Activated T-helper 1 cell treated with anti-CD3 and anti-CD28 coated beads, Interleukin-2, amount 50 U/mL, for 16 hours (primary cell): ENCODE measurements at places on chromosomes 2 and 18.

DNA sequence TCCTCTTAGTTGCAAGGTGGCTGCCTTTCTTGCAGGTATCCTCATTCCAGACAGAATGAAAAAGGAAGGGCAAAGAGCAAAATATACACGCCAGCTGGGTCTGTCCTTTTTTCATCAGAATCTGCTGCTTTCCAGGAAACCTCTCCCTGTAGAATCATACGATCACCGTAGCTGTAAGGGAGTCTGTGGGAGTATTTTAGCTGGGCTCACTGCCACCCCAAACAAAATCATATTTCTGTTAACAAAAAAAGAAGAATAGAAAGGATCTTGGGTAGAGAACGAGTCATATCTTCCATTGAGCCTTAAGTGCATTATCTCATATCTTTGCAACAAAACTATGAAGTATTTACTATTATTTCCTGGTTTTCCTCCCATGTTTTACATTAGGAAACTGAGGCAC is 15.0 kb upstream of the TANC1 start:
- no peak for DNase-seq

GRCh38 chr2:195428673-195429072 is 228.4 kb upstream of the SLC39A10 start:
- DNase-seq = no peak

- DNase-seq = no peak
Measured at GRCh38 chr2:213216461-213216860, 65.0 kb upstream of the IKZF2 start.

GRCh38 chr2:78676921-78677696 is 348.4 kb upstream of the REG3G start:
- no peak for DNase-seq

DNA sequence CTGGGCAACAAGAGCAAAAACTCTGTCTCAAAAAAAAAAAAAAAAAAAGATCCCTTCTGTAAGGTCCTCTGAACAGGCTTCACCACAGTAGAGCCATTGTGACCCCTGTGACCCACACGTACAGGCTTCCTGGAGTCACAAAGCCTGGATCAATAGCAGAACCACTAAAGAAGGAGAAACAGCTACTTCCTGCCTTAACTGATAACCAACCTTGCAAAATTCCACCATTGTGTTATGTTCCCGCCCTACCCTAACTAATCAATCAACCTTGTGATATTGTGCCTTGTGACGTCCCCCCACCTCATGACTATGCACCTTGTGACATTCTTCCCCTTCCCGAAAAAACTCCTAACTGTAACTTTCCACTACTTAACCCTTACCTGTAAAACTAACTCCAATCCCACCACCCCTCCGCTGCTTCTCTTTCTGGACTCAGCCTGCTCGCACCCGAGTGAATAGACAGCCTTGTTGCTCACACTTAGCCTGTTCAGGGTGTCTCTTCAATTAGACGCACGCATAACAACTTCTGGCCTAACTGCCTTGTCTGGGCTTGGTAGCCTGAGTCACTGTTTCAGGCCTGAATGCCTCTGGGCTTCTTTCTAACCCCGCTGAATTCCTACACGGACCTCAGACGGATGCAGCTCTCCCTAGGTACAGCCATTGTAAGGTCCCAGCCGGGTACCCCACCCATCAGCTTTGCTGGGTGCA is 13.9 kb downstream of the SCYGR8 start:
- DNase-seq = no peak

DNA sequence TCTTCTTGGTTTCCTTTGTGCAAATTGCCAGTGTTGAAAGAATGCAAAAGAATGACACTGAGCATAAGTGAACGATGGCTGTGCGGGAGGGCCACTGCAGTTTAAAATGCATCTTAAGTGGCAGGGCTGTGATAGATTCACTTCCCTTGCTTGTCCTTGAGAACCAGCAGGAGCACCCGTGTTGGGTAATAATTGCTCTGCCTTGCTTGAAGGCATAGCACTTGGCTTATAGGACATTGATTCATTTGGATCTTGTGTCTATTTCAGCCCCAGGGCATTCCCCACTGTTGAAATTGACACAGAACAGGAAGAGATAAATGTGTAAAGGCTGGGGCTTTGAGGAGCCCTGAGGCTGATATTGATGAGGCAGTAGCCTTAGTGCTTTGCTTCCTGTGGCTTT is 1003.7 kb upstream of the GYPC start:
- DNase-seq = no peak

DNA sequence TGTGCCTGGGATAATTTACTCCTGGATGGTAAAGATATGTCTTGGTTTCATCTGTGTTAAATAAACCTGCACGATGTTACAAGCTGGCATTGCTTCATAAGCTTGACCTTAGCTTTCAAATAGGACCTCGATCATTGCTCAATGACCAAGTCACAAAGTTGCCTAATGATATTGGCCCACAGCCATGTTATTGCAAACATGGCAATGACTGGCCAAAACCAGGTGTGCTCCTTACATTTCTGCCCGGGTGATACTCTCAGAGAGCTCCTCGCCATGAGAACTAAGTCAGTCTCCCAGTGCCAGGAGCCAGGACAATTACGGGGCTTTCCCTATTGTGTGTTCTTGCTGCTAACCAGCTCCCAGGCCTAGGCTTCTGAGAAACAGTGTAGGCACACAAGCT is 72.5 kb upstream of the CYP1B1 start:
- DNase-seq = no peak
